Astrocyte of the cerebellum (primary cell): ENCODE measurements at places on chromosomes 13 and 19.

- no peak for DNase-seq
Observed at GRCh38 chr13:99605420-99606323, 104.4 kb downstream of the TM9SF2 start.

DNA sequence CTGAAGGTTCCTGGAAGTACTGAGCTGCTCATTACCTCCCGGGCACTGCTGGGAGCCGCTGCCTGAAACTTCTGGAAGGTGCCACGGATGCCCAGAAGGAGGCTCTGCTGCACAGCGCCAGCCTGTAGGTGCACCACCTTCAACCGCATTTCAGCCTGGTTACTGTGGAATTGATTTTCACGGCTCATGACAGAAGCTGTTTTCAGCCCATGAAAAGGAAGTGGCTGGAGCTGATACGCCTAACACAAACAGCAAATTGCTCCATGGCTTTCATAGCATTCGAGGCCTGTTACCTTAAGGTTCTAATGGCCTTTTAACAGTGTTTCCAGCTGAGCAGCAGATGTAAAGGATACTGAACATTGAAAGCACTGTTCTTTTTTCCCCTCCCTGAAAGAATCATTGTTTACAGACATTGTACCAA, 22.0 kb downstream of the GPC6 start:
- DNase-seq: peak; percentile 79

DNA sequence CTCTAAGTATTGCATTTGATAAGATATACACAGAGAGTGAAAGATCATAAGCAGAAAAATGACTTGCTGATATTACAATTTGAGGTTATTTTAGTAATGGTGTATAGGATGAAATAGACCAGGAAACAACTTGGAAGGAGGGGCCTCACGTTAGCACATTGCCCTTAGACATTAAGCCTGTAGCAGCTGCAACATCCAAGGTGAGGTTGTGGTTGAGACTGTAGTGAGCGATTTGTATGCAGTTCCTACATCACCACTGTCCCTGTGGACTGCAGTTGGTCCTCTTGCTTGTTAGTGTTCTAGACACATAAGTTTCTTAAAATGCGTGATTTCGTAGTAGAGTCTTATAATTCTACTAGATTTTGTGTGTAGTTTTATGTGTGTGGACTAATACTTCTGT, 311.3 kb downstream of the ATP8A2 start:
- DNase-seq: no peak

DNA sequence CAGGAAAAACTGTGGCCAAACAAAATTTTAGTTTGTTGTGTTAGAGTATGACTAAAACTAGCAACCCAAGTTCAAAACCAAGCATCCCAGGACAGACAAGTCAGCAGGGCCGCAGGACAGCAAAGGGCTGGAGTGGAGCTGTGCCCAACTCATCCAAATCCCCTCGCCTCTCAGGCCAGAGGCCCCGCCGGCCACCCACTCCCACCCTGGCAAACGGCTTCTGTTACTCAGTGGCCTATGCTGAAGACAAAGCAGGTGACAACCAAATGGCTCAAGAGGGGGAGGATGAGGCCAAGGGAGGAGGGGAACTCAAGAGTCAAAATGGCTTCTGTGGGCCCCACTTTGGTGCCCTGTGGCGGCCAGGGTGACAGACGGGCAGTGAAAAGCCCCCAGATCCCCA, 69.7 kb downstream of the SLC7A1 start:
- DNase-seq: no peak

GRCh38 chr13:60170414-60170813, 6.7 kb upstream of the DIAPH3 start:
- no peak for DNase-seq

DNA sequence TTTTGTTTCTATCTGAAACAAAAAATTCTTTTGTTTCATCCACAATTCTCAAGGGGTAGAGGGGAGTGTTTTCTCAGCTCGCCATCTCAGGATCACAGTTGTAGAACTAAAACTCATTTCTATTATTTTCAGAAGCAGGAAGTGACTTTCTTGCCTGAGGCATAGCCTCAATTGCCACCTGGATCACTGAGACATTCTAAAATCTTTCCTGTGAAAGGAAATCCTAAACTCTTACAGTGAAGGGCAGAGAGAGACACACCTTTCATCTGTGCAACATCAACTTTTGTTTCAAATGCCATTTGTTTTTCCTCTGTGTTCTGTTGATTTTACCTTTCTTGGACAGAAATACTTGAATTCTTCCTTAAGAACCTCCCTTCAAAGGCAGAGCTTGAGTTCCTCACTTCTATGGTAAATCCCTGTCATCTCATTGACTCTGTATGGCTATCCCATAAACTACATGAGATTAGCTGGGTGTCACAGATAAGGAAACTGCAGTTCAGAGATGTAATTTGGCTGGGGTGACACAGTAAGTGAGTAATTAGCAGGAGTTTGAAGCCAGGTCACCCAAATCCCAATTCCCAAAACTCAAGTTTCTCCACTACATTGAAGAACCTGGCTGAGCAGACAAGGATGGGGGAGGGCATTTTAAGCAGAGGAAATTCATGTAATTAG, 224.4 kb upstream of the HTR2A start:
- no peak for DNase-seq

GRCh38 chr19:13132471-13133180, 14.6 kb downstream of the NACC1 start:
- DNase-seq: no peak

GRCh38 chr13:30529085-30529834, 63.5 kb upstream of the HMGB1 start:
- no peak for DNase-seq

DNA sequence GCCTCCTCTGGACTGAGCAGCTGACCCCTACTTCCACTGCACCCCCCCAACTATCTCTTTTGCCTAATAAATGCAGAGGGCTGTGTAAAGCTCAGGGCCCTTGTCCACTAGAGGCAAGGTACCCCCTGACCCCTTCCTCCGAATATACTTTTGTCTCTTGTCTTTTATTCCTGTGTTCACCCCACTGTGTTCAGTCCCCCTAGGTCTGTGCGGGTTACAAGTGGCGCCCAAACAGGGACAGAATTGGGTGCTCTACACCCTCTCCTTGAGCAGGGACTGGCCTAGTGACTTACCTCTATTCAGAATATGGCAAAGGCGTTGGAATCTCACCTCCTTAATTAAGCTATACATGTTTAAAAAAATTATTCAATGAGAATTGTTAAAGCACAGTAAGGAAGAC, 15.0 kb downstream of the ZNF350 start:
- no peak for DNase-seq

DNA sequence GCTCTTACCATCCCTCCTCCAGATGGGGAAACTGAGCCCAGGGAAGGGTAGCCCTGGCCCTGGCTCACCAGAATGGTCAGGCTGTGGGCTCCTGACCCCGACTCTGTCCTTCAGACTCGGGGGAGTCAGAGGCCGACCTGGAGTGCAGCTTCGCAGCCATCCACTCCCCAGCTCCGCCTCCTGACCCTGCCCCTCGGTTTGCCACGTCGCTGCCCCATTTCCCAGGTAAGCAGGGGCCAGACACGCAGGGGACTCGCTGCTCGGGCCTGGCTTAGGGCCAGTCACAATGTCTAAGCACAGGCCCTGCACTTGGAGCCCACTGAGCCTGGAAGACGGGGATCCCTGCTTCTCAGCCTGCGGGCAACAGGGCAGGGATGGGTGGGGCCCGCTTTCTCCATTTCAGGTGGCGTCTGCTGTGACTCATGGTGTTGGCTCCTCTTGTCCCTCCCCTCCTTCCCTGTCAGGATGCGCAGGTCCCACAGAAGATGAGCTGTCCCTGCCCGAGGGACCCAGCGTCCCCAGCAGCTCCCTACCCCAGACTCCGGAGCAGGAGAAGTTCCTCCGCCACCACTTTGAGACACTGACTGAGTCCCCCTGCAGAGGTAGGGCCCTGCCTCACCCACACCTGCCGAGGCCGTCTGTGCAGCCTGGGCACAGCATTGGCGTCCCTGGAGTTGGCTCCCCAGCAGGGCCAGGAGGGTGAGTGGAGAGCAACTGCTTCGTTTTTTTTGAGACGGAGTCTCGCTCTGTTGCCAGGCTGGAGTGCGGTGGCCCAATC, 9.2 kb upstream of the OVOL3 start:
- DNase-seq: no peak

DNA sequence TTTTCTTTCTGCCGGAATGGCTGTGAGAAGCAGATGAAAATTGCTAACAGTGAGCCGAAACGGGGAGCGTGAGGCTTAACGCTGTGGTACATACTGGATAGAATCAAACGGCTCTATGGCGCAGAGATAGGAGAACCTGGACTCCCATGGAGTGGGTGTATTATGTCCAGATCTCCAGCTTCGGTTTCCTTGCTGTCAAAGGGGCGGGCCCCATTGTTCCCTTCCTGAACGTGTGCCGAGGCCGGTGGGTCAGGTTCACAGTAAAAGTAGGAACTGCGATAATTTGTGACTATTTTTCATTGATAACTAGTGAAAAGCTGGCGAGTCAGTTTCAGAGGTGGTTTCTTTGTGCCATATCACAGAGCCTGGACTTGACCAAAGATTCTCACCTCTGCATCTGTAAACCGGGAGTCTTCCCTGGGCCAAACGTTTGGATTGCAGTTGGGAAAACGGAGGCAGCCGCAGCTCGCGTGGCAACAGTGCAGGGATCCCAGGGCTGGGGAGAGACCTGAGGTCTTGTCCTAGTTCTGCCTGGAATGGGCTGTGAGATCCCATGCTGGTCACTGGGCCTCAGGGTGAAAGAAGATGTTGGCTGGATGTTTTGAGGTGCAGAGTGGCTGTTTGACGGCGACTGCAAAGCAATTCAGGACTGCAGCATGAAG, 752 bp downstream of the RPL18A start:
- DNase-seq: no peak

DNA sequence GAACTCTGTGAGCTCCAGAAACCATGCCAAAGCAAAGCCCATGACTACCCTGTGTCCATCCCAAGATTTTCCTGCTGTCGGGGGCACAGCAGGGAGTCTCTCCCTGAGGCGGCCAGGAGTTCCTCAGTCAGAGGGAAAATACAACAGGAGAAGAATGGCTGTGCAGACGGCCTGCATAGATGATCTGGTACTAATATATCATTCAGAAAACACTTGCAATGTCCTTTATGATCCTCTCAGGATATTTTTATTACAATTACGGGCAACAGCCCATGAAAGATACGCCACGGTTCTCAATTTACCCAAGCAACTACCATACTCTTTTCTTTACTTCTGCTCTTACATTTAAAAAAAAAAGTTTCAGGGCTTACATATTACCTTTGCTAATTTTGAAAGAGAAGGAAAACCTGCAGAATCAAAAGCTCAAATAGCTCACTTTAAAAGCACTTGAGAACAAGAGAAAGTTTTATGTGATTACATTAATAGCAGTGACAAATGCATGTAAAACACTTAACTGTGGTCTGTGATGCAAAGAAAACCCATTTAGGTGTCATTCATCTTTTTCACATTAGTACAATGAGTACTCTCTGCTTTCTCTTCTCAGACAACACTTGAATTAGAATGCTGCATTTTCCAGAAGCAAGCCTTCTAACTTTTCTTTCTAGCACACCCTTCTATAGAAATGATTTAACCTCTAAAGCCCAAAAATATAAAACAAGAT, 460.8 kb downstream of the KLF5 start:
- no peak for DNase-seq

DNA sequence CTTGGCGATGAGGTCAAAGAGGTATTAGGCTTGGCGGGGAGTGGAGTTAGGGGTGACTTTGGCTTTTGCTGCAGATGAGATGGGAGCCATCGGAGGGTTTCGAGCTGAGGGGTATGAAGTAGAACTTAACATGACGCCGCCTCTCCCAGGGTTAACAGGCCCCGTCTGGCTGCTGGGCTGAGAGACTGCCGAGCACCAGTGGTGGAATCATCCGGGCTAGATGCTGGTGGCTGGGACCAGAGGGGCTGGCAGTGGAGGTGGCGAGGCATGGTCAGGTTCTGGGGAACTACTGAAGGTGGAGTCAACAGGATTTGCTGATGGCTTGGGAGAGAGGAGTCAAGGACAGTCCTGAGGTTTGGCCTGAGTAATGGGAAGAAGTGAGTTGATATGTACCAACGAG, 4.9 kb downstream of the RFX2 start:
- no peak for DNase-seq

GRCh38 chr13:93045836-93046235, 180.8 kb upstream of the GPC6 start:
- DNase-seq: no peak

- no peak for DNase-seq
Observed at GRCh38 chr19:42424345-42424707, 2.9 kb downstream of the LIPE start.

- no peak for DNase-seq
Observed at GRCh38 chr13:78875792-78876580, 217.0 kb upstream of the OBI1 start.

DNA sequence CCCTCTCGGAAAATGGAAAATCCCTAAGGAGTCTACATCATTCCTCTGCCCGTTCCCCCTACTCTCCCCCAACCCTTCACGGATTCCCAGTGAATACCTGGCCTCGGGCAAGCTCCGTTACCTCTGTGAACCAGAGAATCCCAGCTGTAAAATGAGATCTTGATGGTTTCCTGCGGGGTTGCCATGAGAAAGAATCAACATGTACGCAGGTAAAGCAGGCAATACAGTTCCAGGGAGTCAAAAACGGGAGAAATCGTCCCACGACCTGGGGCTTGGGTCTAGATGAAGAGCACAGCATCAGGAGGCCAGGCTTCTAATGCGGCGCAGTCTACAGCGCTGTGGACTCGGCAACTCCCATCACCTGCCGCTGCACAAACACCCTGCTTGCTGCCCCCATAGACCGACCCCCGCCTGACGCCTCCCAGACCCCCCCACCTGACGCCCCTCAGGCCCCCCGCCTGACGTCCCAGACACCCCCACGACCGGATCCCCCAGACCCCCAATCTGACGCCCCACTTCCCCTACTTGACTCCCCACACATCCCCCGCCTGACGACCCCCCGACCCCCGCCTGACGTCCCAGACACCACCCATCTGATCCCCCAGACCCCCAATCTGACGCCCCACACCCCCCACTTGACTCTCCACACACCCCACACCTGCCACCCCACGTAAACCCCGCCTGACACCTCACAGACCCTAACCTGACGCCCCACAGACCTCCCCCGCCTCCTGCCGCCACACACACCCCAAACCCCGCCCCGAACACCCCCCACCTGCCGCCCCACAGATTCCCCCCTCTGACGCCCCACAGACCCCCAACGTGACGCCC, 680 bp downstream of the LIG4 start:
- DNase-seq: no peak

GRCh38 chr13:38582133-38582532, 104.7 kb upstream of the FREM2 start:
- peak; percentile 19 for DNase-seq

DNA sequence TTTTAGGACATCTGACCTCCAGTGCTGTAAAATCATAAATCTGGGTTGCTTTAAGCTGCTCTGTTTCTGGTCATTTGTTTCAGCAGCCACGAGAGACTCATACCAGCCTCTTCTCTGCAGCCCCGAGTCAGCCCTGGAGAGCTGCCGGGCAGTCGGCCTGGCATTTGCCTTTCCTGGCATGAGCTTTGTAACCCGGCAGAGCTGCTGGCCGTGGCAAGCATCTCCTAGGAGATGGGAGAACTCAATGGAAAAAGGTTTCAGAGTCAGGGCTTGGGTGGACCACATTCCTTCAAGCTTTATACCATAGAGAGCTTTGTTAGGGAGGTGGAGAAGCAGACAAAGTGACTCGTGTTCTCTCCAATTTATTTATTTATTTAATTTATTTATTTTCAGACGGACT, 21.6 kb upstream of the CCL25 start:
- no peak for DNase-seq

- no peak for DNase-seq
Observed at GRCh38 chr13:107842562-107843180, 372.7 kb downstream of the LIG4 start.

- no peak for DNase-seq
Observed at GRCh38 chr13:63167699-63168337, 1752.2 kb upstream of the PCDH20 start.
